Vagina (tissue), 2 donors: ENCODE measurements at places on chromosomes 4 and X.

DNA sequence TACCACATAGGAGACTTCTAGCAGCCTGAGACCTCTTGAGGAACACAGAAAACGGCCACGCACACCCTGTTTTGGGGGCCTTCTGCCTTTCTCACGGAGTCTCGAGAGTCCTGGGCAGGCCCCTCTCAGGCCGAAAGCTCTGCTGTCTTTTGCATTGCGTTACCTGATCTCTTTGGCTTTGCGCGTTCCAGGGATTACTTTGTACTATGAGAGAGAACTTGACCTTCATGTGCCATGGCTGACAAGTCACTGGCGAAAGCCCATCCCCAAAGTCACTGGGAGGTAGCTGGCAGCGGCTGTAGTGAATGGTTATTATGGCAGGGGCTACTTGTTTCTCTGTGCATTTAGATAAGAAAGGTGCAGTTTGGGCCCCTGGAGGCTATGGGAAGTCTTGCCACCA, 8.0 kb upstream of the NAT8L start:
- DNase-seq, result no peak

GRCh38 chr4:99637174-99637573, 20.5 kb downstream of the C4orf54 start:
- DNase-seq, result no peak

- DNase-seq, result no peak
Measured at GRCh38 chr4:95092766-95093165, 335.0 kb downstream of the BMPR1B start.

GRCh38 chrX:37922928-37923327, 75.6 kb upstream of the DYNLT3 start:
- no peak for DNase-seq

DNA sequence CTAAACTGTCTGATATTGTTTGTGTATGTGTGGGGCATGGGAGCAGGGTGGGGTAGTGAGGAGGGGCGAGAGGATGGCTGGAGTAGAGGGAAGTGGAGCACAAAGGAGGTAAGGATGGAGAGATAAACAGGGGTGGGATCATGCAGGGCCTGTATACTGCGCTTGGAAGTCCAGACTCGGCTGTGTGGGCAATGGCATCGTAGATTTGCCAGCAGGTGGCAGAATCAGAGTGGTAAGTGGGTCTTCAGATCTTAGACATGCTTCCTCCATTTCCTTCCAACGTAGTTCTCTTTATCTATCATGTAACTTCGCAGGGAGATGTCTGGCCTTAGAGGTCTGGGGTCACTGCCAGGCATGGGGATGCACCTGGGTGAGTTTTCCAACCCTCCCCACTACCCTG, 155.5 kb downstream of the PDGFRA start:
- DNase-seq, result no peak

DNA sequence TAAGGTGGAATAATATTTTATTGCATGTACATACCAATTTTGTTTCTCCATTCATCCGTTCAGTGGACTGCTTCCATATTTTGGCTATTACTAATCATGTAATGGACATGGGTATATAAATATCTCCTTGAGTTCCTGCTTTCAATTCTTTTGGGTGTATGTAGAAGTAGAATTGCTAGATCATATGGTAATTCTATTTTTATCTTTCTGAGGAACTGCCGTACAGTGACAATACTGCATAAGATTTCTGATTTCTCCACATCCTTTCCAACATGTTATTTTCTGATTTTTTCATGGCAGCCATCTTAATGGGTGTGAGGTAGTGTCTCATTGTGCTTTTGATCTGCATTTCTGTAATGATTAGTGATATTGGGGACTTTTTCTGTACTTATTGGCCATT, 19.2 kb downstream of the ALPK1 start:
- no peak for DNase-seq

DNA sequence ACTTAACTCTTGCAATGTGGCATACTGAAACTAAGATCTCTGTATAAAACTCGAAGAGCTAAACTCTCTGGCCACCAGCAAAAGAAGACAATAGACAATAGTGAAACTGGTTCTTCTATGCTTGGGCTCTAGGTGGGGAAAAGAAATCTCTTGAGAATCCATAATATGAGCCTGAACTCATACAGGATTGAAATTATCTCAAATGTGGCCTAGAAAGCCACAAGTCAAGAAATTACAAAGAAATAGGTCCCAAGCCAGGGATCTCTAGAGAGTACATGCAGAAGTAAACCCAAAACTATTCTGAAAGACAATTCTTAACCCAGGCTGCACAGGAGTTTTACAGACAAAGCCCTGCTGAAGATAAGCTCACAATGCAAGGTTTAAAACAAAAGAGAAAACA, 127.4 kb downstream of the ANAPC10 start:
- no peak for DNase-seq

DNA sequence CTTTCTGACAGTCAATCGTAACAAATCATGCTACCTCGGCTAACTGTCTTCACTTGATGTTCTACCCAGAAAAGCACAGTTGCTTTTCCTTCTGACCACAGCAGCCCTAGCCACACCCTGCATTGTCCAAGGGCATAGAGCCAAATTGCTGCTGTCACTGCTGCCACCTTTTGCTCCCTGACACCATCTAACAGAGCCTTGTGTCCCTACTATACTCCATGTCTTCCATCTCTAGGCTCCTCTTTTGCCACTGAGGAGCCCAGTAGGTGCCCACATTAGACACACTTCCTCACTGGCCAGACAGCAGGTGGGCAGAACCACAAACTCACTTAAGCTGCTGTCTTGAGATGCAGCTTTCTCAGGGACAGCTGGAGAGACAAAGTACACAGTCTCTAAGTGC, 91.4 kb downstream of the ANXA3 start:
- DNase-seq, result no peak

DNA sequence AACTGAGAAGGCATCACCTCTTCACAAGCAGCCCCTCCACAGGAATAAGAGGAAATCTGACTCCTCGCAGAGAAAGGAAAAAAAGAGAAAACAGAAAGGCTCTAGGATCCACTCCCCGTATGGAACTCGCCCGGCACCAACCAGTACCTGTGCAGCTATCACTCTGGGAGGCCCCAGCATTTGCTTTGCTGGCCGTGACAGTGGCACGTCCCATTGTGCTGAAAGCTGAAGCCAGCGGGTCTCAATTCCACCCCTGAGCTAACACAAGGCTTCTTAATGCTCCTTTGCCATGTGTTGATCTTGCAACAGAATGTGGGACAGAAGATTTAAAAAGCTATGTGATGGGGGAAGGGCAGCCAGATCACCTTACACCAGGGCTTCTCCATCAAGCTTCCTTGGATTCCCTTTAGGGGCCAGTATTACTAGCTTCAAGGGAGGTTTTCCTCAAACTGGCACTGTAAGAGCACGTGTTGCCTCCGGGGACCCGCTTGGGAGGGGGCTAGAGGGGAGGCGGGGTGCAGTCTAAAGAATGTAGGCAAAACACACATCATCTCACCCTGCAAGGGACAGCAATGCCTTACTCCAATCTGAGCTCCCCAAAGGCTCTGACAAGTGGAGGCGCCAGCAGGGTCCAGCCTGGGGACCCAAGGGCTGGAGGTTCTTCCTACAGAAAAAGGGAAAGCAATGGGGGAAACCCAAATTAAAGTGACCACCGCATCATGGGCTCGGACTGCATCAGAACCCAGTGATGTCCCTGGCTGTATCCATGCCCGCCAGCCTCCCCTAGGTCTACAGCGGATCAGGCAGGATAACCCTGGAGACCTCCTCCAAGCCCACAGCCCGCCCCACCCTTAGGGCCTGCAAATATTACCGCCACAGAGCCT, 1.2 kb downstream of the USP46 start:
- peak; percentile 89 for DNase-seq

DNA sequence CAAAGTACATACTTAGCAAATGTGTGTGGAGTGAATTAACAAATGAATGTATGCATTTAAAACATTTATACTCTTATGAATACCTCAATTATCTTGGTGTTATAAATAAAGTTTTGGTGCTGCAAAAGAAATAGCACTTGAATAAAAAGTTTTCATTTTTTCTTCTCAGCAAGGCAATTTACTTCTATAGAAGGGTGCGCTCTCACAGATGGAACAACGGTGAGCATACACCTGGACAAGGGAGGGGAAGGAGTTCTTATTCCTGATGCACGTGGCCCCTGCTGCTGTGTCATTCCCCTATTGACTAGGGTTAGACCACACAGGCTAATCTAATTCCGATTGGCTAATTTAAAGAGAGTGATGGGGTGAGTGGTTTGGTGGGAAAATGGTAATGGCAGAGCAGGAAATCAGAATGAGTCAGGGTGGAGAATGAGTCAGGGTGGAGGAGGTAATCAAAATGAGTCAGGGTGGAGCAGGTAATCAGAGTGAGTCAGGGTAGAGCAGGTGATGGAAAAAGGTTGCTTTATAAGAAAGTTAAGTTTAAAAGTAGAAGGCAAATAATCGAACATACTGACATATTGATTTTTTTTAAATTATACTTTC, 28.2 kb upstream of the PGK1 start:
- DNase-seq, result no peak

DNA sequence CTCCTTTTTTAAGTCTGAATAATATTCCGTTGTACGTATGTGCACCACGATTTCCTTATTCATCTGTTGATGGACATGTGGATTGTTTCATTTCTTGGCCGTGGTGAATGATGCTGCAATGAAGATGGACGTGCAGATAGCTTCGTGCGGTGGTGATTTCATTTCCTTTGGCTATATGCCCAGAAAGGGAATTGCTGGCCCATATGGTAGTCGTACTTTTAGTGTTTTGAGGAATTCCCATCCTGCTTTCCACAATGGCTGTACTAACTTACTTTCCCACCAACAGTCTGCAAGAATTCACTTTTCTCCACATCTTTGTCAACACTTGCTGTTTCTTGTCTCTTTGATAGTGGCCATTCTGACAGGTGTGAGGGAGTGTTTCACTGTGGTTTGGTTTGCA, 12.8 kb downstream of the ZFP42 start:
- DNase-seq, result no peak

- no peak for DNase-seq
Measured at GRCh38 chr4:95348418-95348817, 200.4 kb downstream of the UNC5C start.

- no peak for DNase-seq
Measured at GRCh38 chrX:5051831-5052491, 1176.7 kb downstream of the NLGN4X start.

GRCh38 chr4:153154007-153154975, 50.0 kb upstream of the TRIM2 start:
- DNase-seq, result no peak

DNA sequence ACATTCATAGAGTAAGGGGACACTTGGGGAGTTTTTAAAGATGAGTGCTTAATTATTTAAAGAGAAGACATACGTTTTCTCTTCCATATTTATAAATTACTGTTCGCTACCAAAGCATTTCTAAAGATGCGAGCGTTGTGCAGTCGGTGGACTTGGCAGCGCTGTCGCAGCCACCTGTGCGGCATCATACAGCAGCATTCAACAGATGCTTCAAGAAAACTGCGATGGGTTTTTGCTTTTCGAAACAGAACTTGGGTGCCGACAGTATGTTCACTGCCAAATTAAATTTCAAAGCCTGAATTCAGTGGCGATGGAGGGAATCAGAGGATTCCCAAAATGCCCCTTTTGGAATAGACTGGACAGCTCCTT, 1.6 kb upstream of the HTR2C start:
- DNase-seq, result no peak

GRCh38 chr4:161931089-161931488, 232.7 kb downstream of the FSTL5 start:
- no peak for DNase-seq

- DNase-seq, result no peak
Measured at GRCh38 chr4:75786938-75787337, 62.6 kb downstream of the USO1 start.

DNA sequence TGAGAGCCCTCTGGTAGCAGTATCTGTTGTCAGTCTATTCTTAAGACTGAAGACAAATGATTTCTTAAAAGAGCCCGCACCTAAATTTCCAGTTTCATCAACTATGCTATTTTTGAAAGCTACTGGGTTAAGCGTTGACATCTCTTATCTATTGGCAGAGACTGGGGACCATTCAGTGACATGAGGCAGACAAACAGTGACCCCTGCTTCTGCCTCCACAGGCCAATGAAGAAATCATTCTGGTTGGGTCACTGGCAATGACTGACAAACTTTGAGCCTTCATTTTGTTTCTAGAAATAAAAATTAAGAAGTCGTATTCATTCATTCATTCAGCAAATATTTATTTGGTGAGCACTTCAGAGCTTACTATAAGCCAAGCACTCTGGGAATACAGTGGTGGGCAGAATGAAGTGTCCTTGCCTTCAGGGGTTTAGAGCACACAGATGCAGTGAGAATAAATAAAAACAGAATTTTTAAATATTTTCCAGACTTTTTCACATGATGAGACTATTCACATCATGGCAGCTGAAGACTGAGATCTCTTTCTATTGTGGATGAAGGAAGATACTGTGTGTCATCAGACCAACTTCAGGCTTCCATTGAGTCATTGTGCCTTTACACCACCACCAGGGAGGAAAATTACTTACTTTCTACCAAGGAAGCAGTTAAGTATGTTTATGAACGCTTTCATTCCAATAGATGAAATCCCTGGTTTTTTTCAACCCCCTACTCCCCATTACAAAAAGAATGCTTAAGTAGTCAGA, 36.0 kb downstream of the SORBS2 start:
- no peak for DNase-seq

- no peak for DNase-seq
Measured at GRCh38 chr4:141999446-142000143, 363.2 kb downstream of the IL15 start.

GRCh38 chr4:155703486-155704247, 37.0 kb downstream of the GUCY1A1 start:
- no peak for DNase-seq

DNA sequence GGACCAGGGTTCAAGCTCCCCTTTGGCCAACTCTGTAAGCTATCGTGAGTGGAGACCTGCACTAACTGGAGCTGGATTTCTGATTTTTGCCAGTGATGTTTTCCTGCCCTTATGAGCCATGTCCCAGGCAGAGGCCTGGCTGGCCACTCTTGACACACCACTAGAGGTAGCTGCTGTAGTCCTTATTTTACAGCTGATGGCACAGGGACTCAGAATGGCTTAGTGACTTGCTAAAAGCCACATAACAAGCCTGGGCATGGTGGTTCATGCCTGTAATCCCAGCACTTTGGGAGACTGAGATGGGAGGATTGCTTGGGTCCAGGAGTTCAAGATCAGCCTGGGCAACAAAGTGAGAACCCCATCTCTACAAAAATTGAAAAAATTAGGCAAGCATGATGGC, 33.4 kb downstream of the CYTL1 start:
- DNase-seq, result no peak

- no peak for DNase-seq
Measured at GRCh38 chrX:19798423-19798822, 89.0 kb downstream of the SH3KBP1 start.

- no peak for DNase-seq
Measured at GRCh38 chrX:67673741-67674274, 130.0 kb downstream of the AR start.
